ENCODE measurements at places on chromosomes 5 and 9.

DNA sequence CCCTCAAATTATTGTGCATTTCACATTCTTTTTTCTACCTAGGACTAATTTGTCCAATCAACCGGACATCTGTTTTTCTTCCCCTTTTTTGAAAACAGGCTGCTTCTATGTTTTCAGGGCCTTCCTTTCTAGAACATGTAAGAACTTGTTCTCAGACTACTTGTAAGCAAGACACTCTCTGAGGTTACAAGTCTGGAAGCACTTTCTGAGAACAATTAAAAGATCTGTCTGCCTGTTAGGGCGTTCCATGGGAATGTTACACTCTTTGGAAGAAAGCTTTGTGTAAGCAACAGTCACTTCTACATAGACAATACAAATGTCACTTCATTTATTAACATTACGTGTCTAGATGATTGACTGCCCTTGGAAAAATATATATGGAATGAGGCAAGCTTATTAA is 50.9 kb upstream of the HSPB3 start:
- no peak for DNase-seq

- no peak for DNase-seq
Observed at GRCh38 chr5:34721327-34721726, 65.2 kb downstream of the RAI14 start.

GRCh38 chr5:173917788-173918786 is 29.9 kb downstream of the CPEB4 start:
- DNase-seq = peak; percentile 95

DNA sequence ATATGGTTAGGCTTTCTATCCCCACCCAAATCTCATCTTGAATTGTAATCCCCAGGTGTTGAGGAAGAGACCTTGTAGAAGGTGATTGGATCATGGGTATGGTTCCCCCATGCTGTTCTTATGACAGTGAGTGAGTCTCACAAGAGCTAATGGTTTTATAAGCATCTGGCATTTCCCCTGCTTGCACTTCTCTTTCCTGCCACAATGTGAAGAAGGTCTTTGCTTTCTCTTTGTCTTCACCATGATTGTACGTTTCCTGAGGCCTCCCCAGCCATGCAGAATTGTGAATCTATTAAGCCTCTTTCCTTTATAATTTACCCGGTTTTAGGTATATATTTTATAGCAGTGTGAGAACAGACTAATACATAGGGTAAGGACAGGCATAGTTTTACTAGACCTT is 334.5 kb downstream of the TLR4 start:
- no peak for DNase-seq

DNA sequence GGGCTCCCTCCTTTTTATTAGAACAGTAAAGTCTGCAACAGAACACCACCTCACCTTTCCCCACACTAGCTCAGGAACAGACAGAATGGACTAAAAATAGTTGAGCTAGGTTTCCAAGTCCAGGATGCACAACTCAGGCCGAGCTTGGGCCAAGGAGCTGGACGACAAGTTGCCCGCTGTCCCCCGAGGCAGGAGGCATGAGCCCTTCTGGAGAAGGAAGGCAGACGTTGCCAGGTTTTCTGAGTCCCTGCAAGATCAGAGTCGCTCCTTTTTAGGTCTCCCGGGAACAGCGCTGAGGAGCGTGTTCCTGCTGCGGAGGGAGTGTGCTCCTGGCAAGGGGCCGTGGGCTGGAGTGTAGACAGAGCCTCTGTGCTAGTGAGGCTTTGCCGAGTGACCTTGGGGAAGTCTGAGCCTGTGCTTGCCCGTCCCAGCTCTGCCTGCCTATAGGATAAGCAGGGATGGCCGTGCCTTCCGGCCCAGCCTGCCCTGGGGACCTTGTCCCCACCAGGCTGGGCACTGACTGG is 121.6 kb downstream of the WNK2 start:
- DNase-seq = peak; percentile 26

GRCh38 chr5:14364096-14364495 is 217.5 kb upstream of the OTULINL start:
- peak; percentile 27 for DNase-seq

DNA sequence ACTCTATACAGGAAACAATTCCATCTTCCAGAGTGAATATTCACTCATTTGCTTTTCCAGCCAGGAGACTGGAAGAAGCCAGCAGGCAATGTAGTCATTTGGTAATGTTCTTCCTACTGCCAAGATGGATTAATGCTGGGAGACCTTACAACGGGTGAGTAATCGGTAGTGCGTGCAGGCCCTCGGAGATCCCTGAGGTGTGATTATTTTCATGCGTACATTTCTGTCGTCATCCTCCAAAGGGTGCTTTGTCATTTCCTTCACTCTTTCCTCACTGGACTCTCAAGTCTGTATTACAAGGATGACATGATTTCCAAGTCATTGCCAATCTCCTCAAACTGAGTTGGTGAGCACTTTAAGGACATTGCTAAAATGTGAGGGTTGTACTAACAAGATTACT is 263.5 kb downstream of the CWC27 start:
- DNase-seq = peak; percentile 67

- no peak for DNase-seq
Observed at GRCh38 chr9:78133751-78134150, 102.1 kb upstream of the CEP78 start.

GRCh38 chr9:95627802-95628201 is 111.0 kb upstream of the PTCH1 start:
- DNase-seq = no peak

- DNase-seq = no peak
Observed at GRCh38 chr5:175444060-175444904, at the start of gene DRD1. Gene DRD1, minus strand, starts transcription at chr5:175444182. Its CDS starts 1,083 bp downstream, at chr5:175443099.

DNA sequence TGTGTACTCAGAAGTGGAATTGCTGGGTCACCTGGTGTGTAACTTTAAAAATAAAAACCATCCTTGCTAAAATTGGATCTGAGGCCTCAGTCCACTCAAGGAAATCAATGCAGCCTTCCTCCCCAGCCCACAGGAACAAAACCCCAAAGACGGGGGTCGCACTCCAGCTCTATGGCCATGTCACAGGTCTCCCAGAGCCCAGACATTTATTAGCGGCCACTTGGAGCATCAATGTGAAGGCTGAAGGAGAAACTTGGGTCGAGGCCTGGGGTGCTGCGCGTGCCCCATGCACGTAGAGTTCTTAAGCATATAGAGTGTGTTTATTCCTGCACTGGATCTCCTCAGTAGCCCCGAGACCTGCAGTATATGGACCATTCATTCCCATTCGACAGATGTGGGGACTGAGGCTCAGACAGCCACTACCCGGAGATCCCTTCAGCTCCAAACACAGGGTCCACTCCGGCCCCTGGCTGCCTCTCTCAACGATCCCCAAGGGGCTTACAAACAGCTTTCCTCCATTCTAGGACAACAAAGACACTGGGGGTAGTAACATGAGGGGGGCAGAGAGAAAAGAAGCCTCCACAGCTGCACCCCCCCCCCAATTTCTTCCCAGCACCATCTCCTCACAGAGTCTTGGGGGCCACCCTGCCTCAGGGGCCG is 14.3 kb upstream of the OLFM1 start:
- no peak for DNase-seq

DNA sequence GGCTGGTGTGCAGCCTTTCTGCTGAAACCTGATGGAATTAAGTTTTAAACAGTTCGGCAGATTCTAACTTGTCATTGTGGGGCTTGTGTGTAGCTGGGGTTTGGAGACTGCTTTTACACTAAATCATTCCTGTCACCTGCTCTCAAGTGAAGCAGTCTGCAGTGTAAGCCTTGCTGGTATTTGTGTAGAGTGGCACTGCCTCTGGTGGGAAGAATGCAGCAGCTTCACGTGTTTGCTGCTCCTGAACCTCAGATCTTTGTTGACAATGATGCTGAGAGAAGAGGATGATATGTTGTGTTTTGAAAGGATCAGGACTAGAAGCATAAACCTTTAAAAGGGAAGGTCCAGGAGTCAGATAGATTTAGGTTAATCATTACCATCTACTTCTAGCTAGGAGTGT is 88.1 kb downstream of the KDM4C start:
- DNase-seq = no peak

DNA sequence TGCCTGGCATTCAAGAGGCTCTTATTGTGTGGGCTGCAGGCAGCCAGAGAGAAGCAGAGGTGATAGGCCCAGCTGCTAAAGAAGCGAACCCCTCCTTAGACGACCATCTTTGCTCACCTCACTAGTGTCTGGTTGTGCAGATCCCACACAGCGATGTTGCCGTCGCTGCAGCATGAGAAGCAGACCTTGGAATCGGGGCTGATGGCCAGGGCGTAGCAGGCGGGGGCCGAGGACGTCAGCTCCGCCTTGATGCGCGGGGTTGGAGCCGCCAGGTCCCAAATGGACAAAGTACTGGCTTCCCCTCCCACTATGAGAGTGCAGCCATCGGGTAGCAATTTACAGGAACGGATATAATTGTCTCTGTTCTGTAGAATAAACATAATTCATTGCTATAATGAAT is 98.7 kb downstream of the TLE1 start:
- DNase-seq = no peak

DNA sequence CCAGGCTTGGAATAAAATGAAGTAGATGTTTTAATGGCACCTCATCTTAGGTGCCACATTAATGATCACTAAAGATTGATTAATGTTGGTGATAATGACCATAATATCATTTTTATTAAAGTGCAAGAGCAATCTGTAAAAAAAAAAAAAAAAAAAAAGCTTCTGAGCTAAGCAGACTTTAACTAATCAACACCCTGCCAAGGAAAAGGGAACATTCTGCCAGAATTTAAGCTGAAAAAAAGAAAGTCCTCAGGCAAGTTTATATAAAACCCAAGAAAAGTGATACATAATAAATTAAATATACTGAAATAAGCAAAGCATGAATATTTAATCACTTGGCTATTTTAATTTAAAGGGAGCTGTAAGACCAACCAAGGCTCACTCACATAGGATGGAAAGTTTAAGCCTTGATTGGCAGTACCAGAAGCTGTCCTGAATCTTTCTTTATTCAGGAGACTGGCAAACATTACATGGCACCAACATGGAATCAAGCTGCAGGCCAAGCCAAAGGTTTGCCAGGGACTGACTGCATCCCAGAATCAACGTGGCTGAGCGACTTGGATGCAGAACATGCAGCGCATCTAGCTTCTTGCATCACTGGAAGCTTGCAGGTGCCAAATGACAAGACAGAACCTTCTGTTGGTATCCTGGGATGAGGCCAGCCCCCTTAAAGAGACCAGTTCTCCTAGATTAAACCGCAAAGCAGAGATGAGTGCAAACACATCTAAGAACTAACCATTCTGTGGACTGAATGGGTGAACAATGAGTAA is 413.6 kb downstream of the ENC1 start:
- peak; percentile 67 for DNase-seq

DNA sequence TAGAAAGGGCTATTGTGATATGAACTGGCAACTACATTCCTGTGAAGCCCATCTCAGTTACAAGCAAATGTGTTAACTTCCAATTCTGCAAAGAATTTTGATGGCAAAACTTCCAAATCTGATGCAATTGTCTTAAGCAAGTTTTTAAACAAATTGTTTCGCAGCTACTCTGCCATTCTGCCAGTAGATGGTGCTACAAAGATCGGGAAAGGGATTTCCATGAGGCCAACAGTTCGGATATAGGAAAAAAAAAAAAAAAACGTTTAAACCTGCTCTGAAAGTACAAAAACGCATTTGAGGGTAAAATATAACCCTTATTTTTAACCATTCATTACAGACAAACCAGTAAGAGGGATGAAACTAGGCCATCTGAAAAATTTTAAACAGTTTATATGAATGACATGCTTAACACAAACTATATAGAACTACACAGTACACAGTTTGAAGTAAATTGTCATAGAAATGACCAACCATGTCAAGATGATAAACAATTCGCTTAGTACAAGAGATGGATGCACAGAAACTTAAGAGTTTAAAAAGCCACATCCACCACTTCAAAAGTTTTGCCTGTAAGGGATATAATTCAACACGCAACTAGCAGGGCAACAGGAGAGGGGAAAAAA is 2.2 kb downstream of the HNRNPA0 start:
- peak; percentile 88 for DNase-seq

DNA sequence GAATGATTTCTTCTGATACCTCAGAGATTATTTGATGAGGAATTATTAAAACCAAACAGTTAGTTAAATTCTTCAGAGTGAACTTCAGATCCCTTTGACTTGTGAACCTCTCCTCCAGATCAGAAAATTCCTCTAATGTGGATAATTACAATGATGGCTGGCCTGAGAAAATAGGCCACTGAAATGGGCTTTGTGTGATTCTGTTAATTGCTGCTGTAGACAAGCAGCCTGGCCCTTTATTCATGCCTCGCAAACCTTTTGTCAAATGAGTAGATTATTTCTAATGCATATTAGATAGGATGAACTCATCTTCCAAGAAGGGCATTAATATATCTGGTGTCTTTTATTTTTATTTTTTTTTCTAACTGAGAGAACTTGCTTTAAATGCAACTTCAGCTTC is 855.2 kb downstream of the TLE4 start:
- DNase-seq = no peak

DNA sequence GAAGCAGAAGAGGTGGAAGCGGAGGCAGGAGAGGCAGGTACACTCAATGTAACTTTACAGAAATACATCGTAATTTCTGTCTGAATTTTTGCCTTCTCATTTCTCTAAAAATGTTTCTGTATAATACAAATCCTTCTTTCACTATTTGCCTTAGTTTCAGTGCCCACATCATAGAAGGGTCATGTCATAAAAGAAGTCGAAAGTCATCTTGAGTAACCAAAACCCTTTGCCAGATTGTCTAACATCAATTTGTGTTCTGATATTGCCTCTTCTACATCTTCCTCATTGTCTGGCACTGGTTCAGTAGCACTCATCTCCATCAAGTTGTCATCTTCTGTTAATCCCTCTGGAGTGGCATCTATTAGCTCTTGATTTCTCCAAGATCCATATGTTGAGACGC is 6.2 kb upstream of the CYFIP2 start:
- no peak for DNase-seq

- no peak for DNase-seq
Observed at GRCh38 chr5:17398431-17398830, 99.6 kb upstream of the TAF11L2 start.

DNA sequence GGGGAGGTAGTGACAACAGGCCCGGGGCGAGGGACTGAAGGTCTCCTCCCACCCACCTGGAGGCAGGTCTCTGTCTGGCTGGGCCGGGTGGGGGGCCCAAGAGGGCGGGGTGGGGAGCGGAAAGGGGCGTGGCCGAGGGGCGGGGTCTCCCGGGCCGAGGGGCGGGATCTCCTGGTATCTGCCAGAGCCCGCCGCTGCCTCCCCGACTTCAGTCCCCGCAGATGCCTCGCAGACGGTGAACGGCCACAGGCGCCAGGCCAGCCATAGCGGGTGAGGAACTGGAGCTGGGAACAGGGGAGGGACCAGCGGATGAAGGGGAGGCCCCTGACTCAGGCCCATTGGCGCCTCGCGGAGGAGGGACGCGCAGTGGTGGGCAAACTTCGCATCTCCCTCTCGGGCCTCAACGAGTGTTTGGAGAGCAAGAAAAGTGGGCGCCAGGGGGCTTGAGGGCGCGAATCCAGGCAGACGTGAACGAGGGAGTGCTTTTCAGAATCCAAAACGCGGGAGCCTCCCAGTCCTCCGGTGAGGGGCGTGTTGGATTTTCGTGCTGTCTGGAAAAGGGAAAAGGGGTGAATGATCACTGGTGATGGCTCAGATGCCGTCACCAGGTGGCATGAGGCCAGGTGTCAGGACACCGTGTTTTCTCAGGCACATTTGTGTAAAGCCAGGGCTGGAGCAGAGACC is at the start of gene ADGRD2:
Gene ADGRD2 (plus strand): TSS at position 211 of the 684 bp plus-strand sequence. CDS start 1,216 bp downstream, outside the sequence.
- peak; percentile 38 for DNase-seq
